Nephron progenitor cell (in vitro differentiated cells): ENCODE measurements at places on chromosomes 3 and 15.

DNA sequence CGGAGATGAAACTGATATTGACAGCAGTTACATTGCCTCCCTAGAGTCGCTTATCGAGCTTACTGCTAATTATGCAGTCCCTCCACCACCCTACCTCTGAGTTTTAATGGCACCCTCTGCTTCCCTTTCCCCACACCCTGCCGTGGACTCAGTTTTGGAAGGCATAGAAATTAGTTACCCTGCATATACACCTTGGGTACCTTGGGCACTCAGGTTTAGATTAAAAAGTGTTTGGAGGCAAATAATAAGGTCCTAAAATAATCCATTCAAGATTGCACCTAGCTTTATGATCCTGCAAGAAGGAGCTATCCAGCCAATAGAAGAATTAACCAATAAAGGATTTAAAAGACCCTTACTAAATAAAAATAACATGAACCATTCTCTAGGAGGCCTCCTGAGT is 117.8 kb upstream of the AGBL1 start:
- no peak for DNase-seq

- no peak for DNase-seq
Measured at GRCh38 chr3:175386630-175387029, 527.5 kb downstream of the NAALADL2 start.

DNA sequence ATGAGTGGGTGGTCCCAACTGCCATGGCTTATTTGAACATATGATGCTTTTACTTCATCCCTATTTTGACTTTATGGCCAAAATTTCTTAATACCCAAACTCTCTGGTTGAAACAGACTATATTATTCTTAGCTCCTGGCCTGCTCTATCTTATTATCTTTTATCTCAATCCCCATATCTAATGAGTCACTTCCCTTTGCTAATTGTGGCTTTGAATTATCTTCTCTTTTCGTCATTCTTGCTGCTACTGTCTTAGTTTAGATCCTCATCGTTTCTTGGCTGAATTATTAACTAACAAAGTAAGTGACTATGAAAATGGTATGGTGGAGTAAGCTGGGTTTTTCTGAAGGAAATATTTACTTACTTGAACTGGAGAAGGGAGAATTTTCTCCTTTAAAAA is 28.2 kb upstream of the DNAJC19 start:
- DNase-seq = no peak

DNA sequence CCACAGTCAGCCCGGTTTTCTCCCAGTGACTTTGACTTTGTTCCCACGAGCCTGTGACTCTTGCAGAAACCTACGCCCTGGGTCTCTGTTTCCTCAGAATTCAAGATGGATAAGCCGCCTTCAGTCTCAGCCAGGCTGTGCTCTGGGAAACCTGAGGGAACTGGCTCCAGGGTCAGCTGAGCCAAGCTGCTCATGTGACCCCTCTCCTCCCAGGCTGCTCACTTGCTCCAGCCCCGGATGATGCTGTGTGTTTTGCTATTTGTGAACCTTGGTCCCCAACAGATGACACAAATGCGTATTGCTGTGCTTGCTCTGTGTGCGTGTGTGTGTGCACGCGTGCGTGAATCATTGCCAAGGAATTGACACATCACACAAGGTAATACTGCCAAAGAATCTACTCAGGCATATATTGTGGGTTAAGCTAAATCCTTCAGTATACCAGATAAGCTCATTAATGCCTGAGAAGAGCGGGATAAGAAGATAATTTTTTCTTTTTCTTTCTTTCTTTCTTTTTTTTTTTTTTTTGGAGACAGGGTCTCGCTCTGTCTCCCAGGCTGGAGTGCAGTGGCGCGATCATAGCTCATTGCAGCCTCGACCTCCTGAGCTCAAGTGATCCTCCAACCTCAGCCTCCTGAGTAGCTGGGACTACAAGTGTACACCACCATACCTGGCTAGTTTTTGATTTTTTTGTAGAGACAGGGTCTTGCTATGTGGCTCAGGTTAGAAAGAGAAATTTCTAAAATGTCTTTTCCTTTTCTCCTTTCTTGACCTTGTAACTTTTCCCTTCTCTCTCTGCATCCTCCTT is 29.2 kb upstream of the UMPS start:
- no peak for DNase-seq

- no peak for DNase-seq
Measured at GRCh38 chr15:62758126-62758951, 284.2 kb upstream of the TPM1 start.

GRCh38 chr3:8985411-8985831 is 22.1 kb upstream of the RAD18 start:
- no peak for DNase-seq

DNA sequence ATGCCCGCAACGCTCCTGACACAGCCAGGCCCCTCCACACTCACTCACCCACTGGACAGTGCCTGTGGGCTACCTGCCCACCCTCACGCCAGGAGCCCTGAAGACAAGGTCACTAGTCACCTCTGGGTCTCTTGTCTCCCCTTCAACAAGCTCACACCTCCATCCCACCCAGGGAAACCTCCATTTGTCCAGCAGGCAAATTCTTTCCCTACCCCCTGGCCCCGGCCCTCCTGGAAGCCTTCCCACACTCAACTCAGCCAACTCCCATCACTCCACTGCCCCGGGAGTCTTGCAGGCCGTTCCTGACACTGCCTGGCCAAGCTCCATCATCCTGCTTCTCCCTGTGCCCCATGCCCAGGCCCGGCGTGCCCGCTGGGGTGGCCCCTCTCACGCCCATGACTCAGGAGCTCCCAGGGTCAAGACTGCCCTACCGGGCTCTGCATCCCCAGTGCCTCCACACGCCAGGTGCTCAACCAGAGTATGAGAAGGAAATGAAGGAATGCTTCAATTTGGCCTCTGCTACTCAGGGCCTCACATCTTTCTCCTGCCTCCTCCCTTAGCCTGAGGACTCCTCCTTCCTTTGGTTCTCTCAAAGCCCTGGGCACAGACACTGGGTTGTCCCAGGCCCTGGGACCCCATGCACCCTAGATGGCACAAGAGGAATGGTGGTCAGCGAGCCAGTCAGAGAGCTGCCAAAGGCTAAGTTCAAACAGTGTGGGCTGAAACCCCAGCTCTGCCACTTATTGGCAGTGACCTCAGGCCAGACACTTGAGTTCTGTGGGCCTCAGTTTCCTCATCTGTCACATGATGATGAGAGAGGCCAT is 88.6 kb downstream of the SEC22A start:
- DNase-seq = no peak

- DNase-seq = no peak
Measured at GRCh38 chr15:40064231-40064894, 25.4 kb upstream of the SRP14 start.

DNA sequence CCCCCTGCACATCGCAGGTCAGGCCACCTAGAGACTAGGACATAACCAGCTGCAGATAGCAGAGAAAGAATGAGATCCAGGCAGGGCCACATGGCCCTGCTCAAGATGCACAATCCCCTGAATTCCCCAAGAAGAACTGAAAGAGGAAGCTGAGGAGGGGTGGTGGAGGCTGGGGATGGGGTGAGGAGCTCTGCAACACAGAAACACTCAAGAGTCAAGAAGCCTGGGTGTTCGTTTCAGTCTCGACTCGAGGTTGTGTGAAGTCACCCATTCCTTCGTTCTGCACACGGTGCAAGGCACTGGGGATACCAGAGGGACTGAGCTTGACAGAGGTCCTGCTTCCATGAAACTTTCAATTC is 62.0 kb downstream of the TLE3 start:
- no peak for DNase-seq

DNA sequence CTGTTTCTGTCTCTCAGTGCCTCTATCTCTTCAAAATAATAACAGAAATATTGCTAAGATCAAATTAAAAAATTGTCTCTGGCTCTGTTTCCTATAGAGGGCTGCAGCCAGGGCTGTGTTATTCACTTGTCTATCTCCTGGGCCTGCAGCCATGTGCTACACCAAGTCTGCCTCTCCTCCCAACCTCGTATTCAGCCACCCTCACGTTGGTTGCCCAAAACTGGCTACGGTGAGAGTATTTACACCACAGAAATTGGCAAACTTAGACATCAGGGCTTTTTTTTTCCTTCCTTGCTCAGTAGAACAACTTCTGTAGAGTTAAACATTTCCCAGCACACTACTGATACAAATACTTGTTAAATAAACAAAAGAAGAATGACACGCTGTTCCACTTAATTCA is 320.9 kb upstream of the ICE2 start:
- no peak for DNase-seq

- no peak for DNase-seq
Measured at GRCh38 chr3:46091741-46092701, 64.7 kb upstream of the XCR1 start.

GRCh38 chr3:71694358-71694999 is 30.7 kb downstream of the EIF4E3 start:
- DNase-seq = no peak

GRCh38 chr3:18446149-18446825 is 21.1 kb upstream of the SATB1 start:
- no peak for DNase-seq

GRCh38 chr15:56724232-56724631 is 9.1 kb downstream of the ZNF280D start:
- DNase-seq = no peak

GRCh38 chr3:27880969-27881892 is 159.1 kb upstream of the EOMES start:
- no peak for DNase-seq

DNA sequence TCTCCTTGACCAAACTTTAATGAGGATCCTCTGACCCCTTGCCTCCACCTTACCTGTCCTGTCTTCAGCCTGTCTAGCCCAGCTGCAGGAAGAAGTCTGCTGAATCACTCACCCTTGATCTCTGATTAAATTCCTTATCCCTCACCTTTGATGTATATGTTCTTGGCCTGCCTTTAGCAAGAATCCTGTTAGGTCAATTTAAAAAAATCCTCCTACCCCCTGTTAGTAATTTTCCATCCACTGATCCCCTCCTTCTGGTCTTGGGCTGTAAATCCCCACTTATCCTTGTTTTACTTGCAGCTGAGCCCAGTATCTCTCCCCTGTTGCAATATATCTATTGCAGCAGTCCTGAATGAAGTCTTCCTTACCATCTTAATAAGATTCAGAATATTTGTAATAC is 39.0 kb downstream of the MYH15 start:
- no peak for DNase-seq

DNA sequence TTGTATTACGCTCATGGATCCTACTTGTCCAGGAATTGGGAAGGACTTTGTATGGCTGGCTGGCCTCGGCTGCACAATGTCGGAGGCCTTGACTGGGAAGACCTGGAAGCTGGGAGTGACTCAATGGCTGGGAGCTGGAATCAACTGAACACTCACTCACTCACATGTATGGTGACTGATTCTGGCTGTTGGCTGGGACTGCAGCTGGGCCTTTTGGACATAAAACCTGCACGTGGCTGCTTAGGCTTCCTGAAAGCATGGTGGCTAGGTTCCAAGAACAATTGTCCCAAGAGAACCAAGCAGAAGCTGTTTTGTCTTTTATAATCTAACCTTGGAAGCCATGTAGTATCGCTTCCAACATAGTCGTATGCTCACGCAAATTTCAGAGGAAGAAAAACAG is 38.0 kb upstream of the CMTM8 start:
- no peak for DNase-seq

DNA sequence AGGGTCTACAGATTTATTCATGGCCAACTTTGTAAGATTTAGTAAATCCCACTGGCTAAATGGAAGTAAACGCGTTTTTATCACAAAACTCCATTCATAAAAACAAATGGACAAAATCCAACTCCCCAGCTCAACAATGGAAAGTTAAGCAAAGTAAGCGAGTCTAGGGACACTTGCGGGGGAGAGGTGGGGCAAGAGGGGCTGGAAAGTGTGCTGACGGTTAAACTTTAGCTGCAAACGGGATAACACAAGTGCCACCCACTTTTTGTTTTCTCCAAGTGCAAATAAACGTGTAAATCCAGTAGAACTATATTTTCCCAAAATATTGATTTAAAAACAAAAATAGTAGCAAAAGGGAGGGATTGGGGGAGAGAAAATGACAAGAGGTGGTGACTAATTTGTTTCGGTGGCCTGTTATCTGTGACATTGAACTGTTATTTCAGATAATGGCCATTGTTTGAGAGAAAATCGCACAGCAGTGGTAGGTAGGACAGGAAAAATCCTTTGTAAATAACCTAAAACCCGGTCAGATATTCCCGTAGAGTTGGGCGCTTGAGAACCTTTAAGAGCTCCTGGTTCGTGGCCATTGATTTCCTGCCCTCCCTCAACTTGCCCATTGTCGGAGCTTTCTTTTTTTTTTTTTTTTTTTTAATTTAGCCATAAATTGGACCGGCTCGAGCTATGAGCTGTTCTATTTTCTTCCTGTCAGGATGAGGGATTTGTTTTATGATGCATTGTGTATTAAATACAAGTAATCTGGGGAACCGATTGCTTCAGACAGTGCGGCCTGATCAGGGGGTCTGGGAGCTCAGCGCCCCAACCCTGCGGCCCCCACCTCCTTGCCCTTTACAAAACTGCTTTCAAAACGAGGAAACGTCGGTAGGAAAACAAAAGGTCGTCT is 514.8 kb downstream of the MECOM start:
- DNase-seq = no peak
